ENCODE measurements at places on chromosomes 4 and X.

DNA sequence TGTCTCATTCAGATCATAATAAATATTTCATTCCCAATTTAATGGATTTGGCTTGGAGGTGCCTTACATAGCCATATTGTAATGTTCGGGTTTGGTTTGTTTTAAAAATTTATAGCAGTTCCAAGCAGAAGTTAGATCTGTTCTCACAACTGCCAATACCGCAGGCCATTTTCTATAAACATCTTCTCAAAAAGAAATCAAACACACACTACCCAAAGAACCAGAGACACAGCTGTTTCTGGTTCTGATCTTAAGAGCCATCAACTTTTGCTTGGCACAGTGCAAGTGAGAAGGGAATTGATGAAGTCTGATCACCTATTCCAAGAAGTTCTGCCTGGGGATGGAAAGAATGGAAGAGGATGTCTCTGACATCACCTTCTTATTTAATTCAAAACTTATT lies 22.9 kb downstream of the MID1IP1 start:
- DNase-seq: no peak

DNA sequence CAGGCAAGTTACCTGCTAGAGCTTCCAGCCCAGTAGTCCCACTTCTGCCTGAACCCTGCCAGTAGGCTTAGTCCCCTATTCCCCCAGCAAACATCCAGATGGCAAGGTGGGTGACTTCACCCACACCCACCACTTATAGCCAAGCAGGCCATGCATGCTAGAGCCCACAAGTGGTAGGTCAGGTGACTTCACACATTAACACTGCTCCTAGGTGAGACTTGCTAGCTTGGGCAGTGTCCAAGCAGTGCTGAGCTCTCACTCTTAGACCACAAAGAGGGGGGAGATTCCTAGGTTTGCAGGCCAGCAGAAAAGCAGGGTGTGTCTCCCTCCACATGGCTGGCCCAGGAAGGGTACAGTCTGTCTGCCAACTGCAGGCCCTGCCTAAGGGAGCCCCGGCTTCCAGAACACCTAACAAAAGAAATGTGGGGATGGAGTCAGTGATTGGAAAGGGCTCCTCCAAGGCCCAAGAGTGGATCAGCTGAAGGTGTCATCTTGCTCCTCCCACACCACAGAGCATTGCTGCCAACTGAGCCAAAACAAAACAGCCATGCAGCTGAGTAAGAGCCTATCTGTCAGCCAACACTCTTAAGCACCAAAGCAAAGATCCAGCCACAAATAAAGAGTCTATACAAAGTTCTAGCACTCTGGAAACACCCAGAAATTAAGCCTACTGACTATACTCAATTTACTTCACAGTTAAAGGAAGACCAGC lies 158.1 kb upstream of the USP38 start:
- no peak for DNase-seq

DNA sequence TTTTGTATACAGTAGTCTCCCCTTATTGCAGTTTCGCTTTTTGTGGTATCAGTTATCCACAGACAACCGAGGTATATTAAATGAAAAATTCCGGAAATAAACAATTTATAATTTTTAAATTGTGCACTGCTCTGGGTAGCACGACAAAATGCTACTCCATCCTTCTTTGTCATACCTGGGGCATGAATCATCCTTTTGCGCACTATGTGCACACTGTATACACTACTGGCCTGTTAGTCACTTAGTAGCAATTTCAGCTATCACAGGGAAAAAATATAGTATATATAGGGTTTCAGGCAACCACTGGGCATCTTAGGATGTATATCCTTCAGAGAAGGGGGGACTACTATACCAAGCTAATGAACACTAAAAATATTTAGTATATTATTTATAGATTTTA lies 198.8 kb upstream of the FAT4 start:
- no peak for DNase-seq

GRCh38 chr4:336893-337142 lies 796 bp upstream of the ZNF141 start:
- DNase-seq: no peak

DNA sequence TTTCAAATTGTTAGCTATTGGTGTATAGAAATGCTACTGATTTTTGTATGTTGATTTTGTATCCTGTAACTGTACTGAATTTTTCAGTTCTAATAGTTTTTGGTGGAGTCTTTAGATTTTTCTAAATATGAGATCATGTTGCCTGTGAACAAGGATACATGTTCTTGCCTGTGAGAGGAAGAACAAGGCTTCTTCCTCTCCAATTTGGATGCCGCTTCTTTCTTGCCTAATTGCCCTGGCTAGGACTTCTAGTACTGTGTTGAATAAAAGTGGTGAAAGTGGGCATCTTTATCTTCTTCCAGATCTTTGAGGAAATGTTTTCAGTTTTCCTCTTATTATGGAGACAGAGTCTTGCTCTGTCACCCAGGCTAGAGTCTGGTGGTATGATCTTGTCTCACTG lies 16.2 kb upstream of the NAP1L5 start:
- no peak for DNase-seq

DNA sequence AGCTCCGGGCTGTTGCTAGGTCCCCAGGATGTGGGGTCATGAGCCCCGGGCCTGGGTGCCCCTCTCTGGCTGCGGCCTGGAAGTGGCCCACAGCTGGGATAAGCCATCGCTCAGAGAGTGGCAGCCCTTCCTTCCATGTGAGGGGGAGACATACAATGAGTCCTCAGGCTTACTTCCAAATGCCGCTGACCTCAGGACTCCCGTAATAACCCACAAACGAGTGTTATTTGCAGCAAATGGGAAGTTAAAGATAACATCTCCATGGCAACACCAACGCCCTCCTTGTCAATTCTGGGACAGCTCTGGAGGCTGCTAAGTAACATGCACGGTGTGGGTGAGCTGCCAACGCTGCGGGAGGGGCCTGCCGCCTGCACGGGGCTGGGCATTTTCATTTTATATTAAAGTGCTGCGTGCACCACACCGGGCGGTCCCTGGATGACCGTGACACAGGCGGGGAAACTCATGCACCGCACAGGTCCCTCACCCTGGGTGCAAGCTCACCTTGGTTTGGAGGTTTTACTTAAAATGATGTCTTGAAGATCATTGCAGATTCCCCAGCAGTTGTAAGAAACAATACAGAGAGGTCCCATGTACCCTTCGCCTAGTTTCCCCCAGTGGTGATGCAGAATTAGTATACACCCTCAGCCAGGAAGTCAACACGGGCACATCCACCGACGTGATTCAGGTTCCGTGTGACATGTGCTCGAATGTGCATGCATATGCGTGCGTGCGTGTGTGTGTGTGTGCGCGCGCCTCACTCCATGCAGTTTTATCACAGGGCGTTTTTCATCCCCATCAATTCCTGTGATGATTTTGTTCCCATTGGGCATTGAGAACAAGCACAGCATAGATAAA lies 79.4 kb downstream of the ABLIM2 start:
- DNase-seq: no peak

- no peak for DNase-seq
Measured at GRCh38 chrX:85851418-85851817, 195.9 kb downstream of the CHM start.

DNA sequence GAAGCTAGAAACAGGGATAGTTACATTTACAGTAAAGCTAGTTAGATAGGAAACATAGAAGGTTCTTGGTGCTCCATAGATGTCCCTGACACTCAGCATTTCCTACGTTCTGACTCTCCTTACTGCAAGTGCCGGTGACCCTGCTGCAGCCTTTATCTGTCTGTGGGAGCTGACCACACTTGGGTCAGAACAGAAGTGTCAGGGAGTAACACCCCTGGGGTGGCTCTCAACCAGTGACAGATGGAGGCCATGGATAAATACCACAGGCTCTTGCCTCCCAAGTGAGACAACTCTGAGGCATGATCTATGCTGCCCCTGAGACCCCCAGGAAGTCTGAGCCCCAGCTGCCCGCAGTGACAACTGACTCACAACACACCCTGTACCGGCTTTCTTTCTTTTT lies 69.8 kb downstream of the ANXA3 start:
- no peak for DNase-seq

- DNase-seq: no peak
Measured at GRCh38 chr4:157521906-157522305, 301.4 kb downstream of the GRIA2 start.

GRCh38 chrX:70042399-70043371 lies 7.1 kb downstream of the AWAT2 start:
- DNase-seq: no peak

DNA sequence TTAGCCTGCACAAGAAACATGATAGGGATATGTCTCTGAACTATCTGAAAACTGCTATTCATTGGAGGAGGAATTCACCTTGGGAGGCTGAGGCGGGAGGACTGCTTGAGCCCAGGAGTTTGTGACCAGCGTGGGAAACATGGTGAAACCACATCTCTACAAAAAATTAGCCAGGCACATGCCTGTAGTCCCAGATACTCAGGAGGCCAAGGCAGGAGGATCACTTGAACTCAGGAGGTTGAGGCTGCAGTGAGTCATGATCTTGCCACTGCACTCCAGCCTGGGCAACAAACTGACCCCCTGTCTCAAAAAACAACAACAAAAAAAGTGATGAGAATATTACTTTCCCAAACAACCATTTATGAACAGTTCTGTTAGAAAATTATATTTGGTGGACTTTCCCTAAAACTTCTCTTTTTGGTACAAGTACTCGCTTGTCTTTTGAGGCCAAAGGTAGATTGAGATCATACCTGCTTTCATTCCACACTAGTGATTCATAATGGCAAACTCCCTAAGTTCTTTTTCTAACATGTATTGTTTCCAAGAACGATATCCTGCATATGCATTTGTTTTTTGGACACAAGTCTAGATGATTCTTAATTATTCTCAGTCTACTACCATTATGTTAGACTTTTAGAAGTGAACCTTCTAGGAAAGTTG lies 33.4 kb downstream of the METTL14 start:
- no peak for DNase-seq

DNA sequence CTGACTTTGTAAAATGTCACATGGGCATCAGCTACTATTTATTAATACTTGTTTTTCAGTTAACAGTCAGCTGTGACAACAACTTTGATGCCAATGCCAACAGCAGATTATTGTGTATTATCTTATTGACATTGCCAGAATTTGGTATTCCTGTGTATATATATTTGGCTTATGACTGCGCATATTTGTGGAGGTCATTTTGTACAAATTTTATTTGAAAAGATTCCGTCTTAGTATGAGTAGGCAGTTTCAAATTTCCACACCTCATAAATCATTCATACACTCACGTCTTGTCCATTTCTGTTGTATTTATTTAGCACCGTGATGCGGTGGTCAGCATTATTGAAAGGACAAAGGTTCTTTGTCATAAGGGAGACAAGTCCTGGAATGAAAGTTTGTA lies 558.2 kb upstream of the NDST4 start:
- DNase-seq: no peak

All from activated effector memory CD4-positive, alpha-beta T cell treated with anti-CD3 and anti-CD28 coated beads, Interleukin-2, amount 50 U/mL, for 16 hours (primary cell).